ENCODE measurements at places on chromosomes 3 and 15. TPM values are rescaled to one million over a fixed set of nuclear protein-coding genes. Genes with fewer than 3 reads are reported as not detected.

PCSK6 gene
- not detected for polyA plus RNA-seq

COL7A1 gene
- not detected for polyA plus RNA-seq

PLA2G4D gene
- polyA plus RNA-seq = not detected

DPH6 gene
- polyA plus RNA-seq = 14.5 TPM

GRCh38 chr3:158369279-158369678 is 201.7 kb upstream of the MLF1 start:
- no peak for DNase-seq

GRCh38 chr3:145294572-145294971 is 866.4 kb downstream of the PLOD2 start:
- no peak for DNase-seq

DNA sequence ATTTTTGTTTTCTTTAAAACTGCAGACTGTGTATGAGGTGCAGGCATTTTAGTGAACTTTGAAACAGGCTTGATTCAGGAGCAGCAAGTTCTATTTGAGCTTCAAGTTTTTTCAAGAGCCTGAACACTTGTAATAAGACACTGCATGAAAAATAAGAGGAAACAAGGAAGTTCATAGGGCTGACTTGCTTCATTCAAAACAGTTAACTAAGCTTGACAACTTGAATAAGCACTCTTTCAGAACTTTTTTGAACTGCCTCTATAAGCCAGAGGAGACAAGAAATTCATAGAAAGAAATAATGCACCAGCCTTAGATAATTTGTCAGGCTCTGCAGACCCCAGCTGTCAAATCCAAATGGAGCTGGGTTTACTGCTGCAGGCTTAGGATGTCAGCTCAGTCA is 130.2 kb downstream of the SSR3 start:
- DNase-seq = no peak

DNA sequence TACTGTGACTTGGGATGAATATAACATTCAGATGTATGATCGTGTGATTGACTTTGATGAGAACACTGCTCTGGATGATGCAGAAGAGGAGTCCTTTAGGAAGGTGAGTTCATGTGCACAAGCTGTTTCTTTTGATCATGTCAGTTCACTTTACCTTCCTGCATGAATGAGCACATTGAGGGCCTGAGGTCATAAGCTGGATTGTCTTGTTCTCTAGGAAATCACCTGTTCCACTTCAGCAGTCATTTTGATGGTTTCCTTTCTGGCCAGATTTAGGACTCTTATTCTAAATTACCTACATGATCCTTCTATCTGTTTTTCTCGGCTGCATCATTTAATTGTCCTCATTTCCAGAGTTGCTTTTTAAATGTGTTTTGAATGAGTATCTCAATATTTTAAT is 4.1 kb downstream of the RCN2 start:
- no peak for DNase-seq

GRCh38 chr3:180267202-180267843 is 230.6 kb upstream of the PEX5L start:
- peak; percentile 7 for DNase-seq

GRCh38 chr15:63029676-63030075 is 12.9 kb upstream of the TPM1 start:
- no peak for DNase-seq

GRCh38 chr3:195910499-195910845 is 2.1 kb upstream of the TNK2 start:
- DNase-seq = no peak

GRCh38 chr3:72189339-72189738 is 404.4 kb upstream of the PROK2 start:
- DNase-seq = no peak

DNA sequence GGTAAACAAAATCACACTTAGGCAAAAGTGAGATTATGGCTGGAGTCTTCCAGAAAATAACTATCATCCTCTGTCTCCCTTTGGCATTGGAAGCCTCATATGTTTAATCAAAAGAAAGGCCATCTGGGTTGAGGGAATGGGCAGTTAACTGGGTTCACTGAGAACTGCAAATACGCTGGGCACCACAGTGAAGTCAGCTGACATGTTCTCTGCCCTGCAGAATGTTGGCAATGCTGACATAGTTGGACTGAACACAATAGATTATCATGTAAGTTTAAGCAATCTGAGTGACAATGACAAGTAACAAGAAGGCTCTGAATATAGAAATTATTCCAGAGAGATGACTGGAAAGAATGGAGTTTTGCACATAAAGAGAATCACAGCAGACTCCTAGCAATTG is 43.8 kb upstream of the SLC25A26 start:
- no peak for DNase-seq
